NCI-H2171 (cell line): ENCODE measurements at places on chromosomes 11 and 22.

GRCh38 chr11:133842730-133843129 is 2.6 kb downstream of the SPATA19 start:
- no peak for DNase-seq

DNA sequence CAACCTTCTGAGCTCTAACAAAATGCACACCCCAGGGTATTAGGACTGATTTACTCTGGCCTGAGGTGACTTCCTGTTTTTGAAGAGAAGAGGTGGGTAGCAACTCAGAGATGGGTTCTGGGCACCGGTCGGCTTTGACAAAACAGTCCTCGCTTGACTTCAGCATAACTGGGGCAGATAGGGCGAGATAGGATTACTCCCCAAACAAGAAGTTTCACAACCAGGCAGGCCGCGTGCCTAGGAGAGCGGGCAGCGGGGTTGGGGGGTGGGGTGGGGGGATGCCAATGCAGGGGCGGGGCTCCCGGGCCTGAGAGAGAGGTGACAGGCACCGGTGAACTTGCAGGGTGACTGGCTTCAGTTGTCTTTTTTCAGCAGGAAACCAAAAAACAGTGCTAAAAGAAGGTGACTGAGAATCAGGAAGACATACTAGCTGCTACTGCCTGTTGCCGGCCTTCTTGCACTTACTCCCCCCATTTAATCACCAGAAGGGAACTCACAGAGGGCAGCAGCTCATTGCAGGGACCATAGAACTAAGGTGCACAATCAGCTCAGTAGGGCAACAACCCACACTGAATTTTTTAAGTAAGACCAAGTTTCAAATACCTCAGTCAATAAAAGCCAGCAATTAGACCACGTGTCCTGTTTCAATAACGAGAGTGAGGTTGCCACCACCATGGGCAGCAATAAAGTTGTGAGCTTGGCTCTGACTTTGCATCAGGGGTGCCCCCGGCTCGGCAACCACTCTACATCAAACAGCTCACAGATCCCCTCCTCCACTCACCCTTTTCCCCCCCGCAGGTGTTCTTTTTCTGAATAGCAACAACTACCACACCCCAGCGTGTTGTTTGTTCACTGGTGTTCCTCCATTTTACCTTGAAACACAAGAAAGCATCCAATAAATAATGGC is 37.2 kb upstream of the ETS1 start:
- DNase-seq, result no peak

- DNase-seq, result no peak
Measured at GRCh38 chr22:20407829-20408228, 13.9 kb downstream of the ZNF74 start.

GRCh38 chr11:72972496-72973128 is 158.4 kb downstream of the ATG16L2 start:
- no peak for DNase-seq

DNA sequence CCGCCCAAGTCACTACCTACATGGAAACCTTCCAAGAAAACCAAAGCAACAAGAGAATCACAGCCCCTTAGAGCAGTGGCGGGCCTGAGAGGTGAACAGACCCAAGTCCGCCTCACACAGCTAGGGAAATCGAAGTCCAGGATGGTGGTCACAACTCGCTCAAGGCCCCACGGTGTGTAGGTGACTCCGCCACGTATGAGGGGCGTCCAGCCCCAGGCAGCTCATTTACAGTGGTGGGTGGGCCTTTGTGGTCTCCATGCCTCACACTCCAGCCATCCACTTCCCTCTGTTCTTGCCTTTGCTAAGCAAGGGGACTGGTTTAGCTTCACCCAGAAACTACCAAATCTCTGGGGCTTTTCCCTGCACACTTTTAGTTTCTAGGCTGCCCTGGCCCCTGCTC is 9.7 kb upstream of the TCF20 start:
- no peak for DNase-seq

GRCh38 chr22:36643033-36643432 is 60.5 kb downstream of the CACNG2 start:
- DNase-seq, result no peak

- no peak for DNase-seq
Measured at GRCh38 chr11:88603091-88603867, 265.7 kb upstream of the CTSC start.

DNA sequence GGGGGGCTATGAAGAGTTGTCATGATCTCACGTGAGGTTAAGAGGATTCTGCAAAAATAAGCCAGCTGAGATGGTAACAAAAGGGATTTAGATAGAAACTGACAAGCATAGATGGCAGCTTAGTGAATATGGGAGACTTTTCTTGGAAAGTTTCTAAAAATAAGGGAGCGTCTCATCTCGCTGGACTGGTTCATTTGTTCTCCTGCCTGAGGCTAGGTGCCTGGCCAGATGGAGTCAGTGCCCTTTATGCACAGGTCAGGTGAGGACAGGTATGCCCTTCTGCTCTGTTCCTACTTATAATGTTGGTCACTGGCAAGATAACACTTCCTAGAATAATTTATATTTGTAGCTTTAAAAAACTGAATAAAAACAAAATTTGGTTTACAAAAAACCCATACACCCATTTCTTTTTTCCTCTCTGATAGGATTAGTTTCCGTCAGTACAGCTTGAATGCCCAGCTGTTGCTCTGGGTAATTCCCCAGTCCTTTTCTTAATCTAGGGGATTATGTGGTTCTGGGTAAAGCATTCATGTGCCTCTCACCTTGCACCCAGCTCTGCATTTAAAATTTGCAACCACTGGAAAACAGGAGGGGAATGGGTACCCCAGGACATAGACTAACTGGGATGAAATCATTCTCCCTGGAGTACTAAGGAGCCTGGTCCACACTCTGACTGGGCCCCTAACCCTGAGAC is 90.0 kb downstream of the AMOTL1 start:
- DNase-seq, result no peak

- DNase-seq, result no peak
Measured at GRCh38 chr11:42249956-42250355, 790.5 kb upstream of the LRRC4C start.

DNA sequence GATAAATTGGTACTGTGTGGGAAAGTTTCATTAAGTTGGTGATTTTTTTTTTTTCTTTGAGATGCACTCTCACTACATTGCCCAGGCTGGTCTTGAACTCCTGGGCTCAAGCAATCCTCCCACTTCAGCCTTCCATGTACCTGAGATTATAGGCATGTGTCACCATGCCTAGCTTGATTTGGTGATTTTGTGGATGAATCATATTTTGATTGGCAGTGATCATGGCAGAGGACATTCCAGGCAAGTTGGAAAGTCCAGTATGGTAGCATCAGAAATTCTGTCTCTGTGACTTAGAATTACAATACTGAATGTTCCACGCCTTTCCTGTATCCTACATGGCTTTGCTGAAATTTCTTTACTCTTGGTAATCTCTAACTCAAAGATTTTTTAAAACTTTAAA is 49.4 kb downstream of the HORMAD2 start:
- DNase-seq, result no peak

- DNase-seq, result no peak
Measured at GRCh38 chr22:24803064-24803542, 2.9 kb upstream of the SGSM1 start.

- DNase-seq, result no peak
Measured at GRCh38 chr11:57224128-57224527, 12.9 kb downstream of the APLNR start.

- no peak for DNase-seq
Measured at GRCh38 chr11:1648653-1649420, 19.3 kb downstream of the KRTAP5-5 start.

DNA sequence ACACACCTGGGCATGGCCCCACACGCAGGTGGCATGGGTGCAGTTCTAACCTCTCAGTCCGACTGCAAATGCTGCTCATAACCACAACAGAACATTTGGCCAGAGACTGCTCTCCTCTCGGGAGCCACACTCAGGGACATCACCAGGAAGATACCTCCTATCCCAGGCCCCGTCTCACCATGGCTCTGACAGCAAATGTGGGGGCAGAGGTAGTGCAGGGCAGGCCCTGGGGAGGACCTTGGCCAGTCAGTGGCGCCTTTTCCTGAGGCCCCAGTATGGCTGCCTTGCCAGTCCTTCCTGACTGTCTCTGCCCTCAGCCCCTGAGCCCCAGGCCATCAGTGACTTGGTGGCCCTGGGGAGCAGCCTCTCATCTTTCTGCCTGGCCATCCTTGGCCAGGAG is 2.8 kb downstream of the KRTAP5-6 start:
- DNase-seq, result no peak

DNA sequence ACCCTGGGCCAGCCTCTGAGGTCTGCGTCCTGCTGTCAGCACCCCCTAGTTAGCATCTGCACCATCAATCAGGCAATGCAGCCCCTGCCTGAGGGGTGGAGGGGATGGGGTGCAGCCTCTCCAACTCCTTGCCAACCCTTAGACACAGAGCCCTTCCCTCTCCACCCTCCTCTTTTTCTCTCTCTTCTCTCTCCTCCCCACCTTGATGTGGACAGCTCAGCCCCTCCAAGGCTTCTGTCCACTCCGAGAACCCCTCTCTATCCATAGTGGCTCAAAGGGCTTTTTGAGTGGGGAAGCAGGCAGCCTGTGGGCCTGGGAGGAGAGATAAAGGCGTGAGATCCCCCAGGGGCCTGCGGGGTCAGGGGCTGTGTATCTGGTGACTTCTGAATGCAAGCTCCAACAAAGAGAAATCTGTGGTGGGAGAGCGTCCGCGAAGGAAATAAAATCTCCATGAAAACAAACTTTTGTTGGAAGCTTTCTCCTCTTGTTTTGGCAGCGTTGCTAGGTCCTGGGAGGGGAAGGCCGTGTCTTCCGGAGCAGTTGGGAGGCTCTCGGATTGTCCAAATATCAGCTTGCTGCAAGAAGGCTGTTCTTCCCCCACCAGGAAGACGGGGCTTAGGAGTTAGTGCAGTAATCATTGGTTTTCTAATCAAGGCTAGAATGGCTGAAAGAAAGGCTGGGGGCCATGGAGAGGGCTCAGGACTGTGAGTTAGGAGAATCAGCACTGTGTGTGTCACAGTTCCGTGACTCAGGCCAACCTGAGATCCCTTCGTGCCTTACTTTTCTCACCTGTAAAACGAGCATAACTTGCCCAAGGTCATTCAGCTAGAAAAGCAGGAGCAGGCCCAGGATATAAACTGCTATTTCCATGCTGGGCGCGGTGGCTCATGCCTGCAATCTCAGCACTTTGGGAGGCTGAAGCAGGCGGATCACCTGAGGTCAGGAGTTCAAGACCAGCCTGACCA is 50.3 kb downstream of the PKNOX2 start:
- DNase-seq, result no peak

GRCh38 chr22:47040486-47041270 is 278.2 kb downstream of the TBC1D22A start:
- no peak for DNase-seq

DNA sequence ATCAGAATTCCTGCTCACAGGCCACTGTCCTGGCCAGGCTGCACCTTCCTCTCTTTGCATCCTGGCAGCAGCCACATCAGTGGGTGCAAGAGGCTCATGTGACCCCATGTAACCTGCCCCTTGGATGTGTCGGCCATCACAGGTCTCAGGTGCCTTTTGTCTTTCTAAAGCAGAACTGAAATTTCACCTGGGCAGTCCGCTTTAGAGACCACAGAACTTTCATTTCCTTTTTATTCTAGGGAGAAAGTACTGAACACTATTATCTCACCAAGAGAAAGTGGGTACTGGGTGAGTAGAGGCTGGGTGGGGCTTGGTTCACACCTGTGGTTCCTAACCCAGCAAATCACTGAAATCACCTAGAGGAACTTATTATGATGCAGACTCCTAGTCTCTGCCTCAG is 51.7 kb upstream of the NUP160 start:
- no peak for DNase-seq

GRCh38 chr11:122671400-122671891 is 15.9 kb downstream of the UBASH3B start:
- peak; percentile 53 for DNase-seq
